Hematopoietic multipotent progenitor cell treated with erythropoietin and hydrocortisone succinate and interleukin-3 and kit ligand, for 6 days (in vitro differentiated cells): ENCODE measurements at places on chromosomes 11 and 22.

DNA sequence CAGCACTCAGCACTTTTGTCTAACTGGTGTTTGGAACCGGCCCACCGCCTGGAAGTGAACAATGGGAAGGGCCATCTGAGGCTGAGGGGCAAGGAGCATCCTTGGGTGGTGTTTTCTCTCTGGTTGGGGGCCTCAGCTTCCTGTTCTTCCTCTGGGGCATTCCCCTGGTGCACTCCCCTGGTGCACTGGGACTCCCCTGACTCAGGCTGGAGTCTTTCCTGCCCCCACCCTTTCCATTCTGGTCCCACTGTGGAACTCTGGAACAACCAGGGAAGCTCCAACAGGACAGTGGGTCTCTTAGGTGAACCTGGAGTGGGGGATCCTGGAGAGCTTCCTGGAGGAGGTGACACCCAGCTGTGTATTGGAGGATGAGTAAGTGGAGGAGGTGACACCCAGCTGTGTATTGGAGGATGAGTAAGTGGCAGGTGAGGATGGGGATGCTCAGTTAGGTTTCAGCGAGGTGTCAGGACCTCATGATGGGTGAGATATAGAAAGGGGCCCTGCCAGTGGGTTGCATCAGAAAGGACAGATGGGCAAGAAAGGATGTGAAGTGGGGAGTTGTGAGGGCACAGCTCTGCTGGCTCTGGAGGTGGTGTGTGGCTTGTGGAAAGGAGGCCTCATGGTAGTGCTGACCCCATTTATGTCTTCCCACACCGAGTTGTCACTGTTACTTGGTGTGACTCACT is 132.1 kb downstream of the OSBP2 start:
- DNase-seq = no peak

DNA sequence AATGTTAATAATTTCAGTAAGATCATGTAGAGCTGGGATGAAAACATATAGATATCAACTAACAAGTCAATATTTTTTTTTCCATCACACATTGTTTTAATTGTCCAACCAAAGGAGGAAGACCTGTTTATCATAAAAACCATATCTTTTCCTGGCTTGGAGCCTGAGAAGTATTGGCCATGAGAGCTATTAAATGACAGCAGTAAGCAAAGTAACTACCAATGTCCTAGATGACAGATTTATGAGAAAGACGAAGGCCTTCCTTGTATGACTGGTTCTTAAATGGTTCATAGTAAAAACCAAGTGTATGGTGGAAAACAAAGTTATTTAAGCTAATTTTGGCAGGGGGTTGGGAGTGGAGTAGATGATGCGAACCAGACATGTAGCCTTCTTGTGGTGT is 1147.1 kb upstream of the TENM4 start:
- DNase-seq = no peak

DNA sequence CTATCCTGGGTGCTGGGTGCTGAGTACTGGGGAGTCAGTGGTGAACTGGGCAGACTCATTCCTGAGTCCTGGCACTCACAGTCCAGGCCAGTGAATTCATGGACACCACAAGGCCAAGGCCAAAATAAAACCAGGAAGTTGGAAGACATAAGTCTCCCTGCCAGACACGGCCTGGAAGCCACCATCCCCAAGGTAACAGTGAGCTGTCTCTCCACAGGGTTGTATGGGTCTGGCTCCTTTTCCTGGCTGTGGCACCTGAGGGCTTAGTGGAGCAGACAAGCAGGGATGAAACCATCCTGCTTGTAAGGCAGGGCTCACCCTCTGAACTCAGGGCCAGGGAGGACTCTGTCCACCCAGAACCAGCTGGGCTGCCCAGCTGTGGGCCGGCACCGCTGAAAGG is 54.7 kb upstream of the ALX4 start:
- no peak for DNase-seq

DNA sequence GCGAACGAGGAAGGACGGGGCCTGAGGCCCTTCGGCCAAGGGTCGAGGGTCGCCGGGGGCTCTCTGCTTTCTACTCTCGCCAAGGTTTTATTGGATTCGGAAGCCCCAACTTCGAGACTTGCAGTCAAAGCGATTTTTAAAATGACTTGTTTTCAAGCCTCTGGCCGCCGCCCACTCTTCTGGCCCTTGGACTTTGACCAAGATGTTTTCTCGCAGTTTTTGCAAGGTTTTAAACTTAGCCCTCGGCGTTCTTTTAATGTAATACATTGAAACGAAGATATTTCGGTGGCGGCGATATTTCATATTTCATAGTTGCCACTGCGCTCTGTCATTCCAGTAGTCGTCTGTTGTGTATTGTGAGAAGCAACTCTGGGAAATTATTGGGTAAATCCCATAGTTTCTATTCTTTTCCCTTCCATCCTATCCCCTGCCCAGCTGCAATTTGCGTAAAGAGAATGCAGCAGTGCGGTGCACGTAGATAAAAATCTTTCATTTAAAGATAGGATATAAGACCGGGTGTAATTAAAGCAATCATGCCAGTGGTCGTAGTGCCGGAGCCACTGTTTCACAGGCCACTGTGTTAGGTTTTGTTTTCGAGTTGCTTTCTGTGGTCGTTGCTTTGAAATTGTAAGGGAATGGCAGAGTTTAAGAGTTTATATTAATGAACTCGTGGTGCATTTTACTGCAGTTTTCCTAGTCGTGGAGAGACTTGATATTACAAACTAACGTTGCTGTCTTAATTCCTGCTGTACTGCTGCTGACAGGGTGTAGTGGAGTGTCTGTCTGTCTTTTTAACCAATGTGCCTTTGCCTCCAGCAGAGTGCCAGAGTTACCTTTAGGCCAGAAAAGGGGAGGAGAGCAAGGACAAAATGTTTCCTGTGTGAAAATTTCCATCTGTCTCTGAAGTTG is 702 bp downstream of the BIRC2 start:
- DNase-seq = peak; percentile 69

- no peak for DNase-seq
Observed at GRCh38 chr11:86115542-86116385, 46.9 kb upstream of the PICALM start.

DNA sequence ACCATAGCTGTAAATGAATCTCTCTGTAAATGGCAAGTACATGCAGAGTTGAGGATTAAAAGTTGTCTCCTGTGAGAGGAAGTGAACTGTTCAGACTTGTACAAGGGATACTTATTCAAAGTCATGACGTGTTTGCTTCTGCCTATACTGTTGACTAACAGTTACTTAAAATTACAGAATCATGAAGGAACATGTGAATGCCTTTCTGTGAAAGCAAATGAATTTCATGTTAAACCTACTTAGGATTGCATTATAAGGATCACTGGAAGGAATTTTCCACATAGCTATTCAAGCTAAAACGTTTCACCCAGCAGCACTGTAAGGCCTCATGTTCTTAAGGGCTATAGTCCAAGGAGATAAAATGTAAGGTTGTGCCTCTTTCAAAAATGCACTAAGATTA is 93.4 kb upstream of the BIRC3 start:
- no peak for DNase-seq

DNA sequence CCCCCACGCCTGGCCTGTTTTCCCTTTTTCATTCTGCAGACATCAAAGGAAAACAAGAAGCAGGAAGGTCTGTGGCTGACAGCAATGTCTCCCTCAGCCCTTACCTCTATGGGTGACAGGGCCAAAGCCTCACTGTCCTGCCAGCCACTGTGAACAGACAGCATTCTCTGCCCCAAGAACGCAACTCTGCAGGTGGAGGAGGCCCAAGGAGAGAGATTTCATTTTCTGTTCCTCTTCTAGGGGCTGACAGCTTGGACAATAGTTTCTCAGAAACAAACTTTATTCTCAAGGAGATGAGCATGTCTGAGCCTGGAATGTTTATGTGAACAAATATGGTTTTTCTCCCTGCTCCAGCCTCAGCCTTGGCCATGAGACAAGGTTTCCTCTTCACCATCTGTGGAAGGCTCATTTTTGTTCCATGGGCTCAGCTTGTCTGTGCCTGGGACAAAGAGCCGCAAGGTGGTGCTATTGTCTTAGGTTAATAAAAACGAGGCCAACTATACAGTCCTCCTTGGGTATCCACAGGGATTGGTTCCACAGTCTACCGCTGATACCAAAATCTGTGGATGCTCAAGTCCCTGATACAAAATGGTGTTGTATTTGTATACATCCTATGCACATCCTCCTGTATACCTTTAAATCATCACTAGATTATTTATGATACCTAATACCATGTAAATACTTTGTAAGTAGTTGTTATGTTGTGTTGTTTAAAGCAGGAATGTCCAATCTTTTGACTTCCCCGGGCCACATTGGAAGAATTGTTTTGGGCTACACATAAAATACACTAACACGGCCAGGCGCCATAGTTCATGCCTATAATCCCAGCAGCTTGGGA is 5.8 kb downstream of the PIWIL3 start:
- DNase-seq = peak; percentile 79

GRCh38 chr11:64619811-64620380 is 28.9 kb downstream of the SLC22A12 start:
- peak; percentile 55 for DNase-seq

DNA sequence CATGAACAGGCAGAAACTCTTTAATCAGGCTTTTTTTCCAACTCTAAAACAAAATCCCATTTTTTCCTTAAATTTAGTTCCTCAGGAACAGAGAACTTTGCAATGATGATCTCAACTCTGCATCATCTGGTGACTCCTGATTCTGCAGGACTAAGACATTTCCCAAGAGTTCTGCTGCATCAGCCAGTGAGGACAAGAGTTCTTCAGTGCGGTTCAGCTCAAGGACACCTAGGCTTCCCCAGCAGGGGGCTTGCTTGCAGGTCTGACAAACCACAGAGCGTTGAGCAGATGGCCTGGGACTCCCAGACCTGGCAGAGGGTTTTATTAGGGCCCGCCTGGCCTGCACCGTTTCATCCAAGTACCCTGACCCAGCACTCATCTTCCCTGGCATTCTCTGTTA is 6.4 kb downstream of the CDCA5 start:
- DNase-seq = peak; percentile 19

GRCh38 chr11:32615422-32615821 is 31.8 kb downstream of the EIF3M start:
- peak; percentile 37 for DNase-seq

GRCh38 chr11:128941573-128942271 is 949 bp downstream of the TP53AIP1 start:
- no peak for DNase-seq

- no peak for DNase-seq
Observed at GRCh38 chr22:38432264-38432663, 22.7 kb downstream of the KCNJ4 start.

DNA sequence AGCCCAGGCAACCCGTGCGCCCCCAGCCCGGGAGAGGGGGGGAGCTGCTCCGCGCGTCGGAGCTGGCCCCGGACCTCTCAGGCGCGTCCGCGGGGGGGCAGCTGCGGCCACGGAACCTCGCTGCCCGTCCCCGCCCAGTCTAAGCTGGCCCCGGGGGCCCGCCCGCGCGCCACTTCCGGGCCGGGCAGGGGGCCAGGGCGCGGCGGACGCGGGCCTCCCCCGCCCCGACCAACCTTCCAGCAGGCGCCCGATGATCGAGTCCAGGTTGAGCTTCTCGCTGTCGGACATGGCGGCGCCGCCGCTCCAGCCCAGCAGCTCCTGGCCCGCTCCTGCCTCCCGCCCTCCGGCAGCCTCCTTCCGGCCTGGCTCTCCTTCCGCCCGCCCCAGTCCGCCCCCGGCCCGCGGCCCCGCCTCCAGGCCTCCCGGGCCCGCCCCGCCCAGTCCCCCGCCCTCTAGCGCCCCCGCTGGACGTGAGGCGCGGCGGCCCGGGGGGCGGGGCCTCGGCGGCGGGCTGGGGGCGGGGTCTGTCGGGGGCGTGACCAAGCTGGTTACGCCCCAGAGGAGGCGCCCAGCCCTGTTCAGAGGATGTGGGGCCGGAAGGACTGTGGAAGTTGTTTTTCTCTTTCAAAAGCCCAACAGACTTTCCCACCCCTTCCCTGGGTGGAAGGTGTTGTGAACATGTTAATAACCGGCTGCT is at the start of gene PPP1CA:
PPP1CA (minus strand) TSS at position 364 of the 697 bp plus-strand sequence; CDS start at position 288, 76 bp downstream.
- peak; percentile 95 for DNase-seq

- peak; percentile 64 for DNase-seq
Observed at GRCh38 chr22:30890686-30891442, 77.7 kb downstream of the MORC2 start.

DNA sequence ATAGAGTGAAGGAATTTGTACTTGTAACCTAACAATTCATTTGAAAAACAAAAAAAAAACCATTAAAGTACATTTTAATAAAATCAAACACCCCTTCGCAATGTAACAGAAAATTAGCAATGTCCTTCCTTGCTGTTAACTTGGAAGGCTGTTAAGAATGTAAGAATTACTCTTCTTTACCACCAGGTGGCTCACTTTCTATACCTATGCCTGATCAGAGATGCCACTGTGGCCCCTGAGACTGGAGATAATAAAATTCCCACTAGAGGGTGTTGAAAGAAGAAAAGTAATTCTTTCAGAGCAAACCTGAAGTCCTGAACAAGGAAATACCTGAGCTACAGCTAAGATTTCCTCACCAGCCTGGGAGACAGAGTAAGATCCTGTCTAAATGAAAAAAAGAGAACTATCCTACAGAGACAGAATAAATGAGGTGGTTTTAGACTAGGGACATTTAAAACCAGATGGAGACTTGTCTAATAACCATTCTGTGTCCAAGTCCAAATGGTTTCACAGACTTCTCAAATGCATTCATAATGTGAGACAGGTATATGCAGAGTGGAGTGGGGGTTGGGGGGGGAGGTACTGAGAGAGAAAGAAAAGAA is 1089.3 kb downstream of the FAM181B start:
- peak; percentile 84 for DNase-seq

GRCh38 chr11:112085822-112086421 is 634 bp downstream of the TIMM8B start:
- peak; percentile 73 for DNase-seq

DNA sequence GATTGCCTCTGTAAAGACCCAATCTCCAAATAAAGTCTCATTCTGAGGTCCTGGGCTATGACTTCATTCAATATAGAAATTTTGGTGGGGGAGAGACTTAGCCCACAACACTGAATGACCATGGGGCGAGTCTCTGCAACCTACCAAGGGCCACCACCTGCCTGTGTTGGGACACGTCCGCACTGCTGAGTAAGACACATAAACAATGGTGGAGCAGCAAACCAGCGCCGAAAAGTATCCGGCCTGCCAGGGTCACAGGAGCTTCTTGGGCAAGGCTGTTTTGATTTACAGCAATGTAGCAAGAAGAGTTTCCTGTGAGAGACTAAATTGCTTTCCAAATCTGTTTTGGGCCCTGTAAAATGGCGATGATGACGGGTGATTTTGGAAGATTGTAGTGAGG is 122.3 kb downstream of the SHANK2 start:
- no peak for DNase-seq

GRCh38 chr11:7673724-7674434 is 579 bp upstream of the CYB5R2 start:
- peak; percentile 16 for DNase-seq

- no peak for DNase-seq
Observed at GRCh38 chr22:38089474-38089851, 5.5 kb upstream of the SLC16A8 start.
